T1000 (cell line): ENCODE measurements at places on chromosomes 3 and 15.

DNA sequence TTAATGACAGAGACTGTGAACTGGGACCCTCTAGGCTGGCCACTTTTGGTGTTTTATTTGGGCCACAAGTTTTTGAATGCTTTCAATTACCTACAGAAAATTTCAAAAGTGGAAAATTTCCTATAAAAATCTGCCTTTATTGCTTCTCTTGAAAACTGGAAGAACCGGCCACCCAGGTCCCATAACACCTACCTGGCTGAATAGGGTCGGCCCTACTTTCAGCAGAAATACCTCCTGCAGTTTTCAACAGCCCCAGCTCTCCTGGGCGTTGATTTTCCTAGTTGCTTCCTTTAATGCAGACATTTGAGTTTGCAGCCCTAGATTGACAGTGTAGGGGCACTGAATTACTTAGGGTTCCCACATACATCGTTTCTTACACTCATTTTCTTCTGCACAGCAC lies 719 bp upstream of the SRPRB start:
- no peak for DNase-seq

DNA sequence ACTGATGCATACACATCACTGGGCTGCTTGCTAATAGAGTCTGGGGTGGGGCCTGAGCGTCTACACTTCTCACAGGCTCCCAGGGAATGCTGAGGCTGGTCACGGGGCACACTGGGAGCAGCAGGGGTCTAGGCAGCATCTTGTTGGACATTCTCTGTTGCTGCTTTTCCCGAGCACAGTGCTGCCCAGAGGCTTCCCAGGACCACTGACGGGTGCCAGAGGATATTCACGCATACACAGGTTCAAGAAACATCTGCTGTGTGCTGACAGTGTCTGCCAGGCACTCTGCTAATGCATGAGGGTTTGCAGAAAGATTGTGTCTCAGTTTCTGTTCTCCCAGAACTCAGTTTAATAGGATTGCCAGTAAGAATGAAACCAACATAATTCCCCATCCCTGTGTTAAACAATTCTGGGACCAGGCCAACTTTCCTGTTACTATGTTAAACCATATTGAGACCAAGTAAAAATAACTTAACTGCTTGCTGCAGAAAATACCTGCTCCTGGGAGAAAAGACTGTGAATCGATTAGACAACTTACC lies 23.9 kb upstream of the BCL2L10 start:
- DNase-seq = no peak

DNA sequence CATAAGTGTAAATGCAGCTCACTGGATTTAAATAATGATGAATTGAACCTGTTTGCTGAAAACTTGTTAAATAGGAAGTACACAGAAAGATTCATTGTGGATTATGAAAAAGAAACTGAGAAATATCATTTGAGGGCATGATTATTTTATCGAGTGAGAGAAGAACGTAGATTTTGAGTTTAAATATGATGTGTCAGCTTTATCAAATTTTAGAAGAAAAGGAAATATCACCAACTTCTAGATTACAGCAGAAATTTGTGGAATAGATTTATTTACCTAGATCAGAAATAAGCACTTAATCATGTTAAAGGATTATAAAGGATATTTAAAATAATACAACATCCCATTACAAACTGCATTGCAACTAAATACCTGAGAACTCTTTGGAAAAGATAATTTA lies 315.5 kb downstream of the ZPLD1 start:
- DNase-seq = no peak

- no peak for DNase-seq
Measured at GRCh38 chr3:154616298-154616697, 186.3 kb upstream of the GPR149 start.

DNA sequence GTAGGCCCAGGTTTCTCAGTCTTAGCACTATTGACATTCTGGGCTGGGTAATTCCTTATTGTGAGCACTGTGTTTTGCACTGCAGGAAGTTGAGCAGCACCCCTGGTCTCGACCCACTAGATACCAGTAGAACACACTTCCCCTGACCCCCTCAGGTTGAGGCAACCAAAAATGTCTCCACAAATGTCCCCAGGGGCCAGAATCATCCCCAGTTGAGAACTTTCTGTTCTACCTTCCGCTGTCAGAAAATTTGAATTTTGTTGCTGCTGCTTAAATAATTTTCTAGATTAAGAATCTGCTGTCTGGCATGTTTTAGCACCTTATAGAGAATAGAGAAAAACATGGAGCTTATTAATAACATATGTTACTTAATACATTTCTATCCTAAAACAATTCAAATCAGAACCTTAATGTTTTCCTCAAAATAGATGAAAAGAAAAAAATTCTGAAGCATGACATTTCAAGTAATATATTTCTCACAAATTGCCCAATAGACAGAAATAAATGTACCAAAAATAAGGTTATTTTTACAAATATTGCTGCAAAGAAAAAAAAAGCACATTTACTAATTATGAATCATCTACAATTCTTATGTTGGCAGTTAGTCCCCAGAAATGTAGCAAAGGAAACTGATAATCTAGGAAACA lies 13.2 kb upstream of the THRB start:
- DNase-seq = no peak

DNA sequence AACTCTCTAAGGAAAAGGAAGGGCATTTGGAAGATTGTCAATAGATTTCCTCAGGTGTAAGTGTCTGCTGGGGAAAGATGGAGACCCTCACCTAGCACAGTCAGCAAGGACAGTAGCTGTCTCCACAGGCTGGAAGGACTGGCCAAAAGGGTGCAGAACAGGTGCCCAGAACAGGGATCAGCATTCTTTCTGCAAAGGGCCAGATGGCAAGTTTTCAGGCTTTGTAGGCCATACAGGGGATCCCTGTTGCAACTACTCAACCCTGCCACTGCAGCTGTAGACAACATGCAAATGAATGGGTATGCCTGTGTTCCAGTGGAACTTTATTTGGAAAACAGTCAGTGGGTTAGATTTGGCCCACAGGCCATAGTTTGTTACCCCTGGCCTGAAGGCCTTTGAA lies 8.1 kb downstream of the AGBL1 start:
- DNase-seq = no peak
